PC-3 (cell line): ENCODE measurements at places on chromosomes 3 and 15. TPM values are rescaled to one million over a fixed set of nuclear protein-coding genes. Genes with fewer than 3 reads are reported as not detected.

DNA sequence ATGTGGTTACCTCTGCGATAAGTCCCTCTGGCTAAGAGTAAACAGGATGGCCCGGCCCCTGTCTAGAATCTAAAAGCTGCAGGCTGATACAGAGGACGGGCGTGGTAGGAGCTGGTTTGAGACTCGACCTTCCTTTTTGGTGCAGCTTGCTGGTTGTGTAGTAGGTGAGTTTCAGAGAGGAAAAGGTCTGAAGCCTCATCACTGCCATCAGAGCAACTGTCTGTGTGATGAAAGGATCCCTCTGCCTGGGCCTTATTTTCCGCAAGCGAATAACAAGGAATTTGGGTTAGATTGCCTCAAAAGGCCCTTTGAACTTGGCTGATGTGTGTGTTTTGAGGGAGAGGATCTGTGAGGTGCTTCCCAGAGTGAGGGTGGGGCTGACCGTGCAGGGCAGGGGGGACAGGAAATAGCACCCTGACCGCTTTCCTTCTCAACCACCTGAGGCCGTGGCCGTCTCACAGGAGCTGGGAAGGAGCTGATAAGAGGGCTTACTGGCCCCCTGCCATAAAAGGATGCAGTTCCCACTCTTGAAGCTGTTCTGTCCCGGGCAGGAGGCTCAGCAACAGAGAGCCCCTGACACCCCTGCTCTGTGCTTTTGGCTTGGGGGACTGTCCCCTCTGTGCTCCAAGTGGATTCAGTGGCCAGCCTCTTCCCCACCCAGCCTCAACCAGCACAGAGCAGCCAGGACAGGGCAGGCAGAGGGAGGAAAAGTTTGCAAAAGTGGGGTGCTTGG, 45.6 kb upstream of the TFRC start:
- no peak for DNase-seq
- H3K27me3 ChIP-seq: no peaks in the 10 kb centered on the region
- no peaks in the 10 kb centered on the region for H3K36me3 ChIP-seq
- H3K4me3 ChIP-seq: no peak overlapping the region
- no peak overlapping the region for H3K27ac ChIP-seq

- H3K4me3 ChIP-seq: no peak overlapping the region
- DNase-seq: peak; percentile 55
- no peaks in the 10 kb centered on the region for H3K36me3 ChIP-seq
- H3K27me3 ChIP-seq: no peaks in the 10 kb centered on the region
- no peak overlapping the region for H3K27ac ChIP-seq
These were observed 291.7 kb downstream of the SUCLG2 start for GRCh38 chr3:67362686-67363085.

- no peaks in the 10 kb centered on the region for H3K36me3 ChIP-seq
- peak overlapping the region; percentile 6; the same call in 1 of the 2 replicates for H3K4me3 ChIP-seq
- no peaks in the 10 kb centered on the region for H3K27me3 ChIP-seq
- peaks cover 32% of the 10 kb centered on the region for H3K4me1 ChIP-seq
These were observed 59.2 kb upstream of the IL12A start for GRCh38 chr3:159929171-159930141.

DNA sequence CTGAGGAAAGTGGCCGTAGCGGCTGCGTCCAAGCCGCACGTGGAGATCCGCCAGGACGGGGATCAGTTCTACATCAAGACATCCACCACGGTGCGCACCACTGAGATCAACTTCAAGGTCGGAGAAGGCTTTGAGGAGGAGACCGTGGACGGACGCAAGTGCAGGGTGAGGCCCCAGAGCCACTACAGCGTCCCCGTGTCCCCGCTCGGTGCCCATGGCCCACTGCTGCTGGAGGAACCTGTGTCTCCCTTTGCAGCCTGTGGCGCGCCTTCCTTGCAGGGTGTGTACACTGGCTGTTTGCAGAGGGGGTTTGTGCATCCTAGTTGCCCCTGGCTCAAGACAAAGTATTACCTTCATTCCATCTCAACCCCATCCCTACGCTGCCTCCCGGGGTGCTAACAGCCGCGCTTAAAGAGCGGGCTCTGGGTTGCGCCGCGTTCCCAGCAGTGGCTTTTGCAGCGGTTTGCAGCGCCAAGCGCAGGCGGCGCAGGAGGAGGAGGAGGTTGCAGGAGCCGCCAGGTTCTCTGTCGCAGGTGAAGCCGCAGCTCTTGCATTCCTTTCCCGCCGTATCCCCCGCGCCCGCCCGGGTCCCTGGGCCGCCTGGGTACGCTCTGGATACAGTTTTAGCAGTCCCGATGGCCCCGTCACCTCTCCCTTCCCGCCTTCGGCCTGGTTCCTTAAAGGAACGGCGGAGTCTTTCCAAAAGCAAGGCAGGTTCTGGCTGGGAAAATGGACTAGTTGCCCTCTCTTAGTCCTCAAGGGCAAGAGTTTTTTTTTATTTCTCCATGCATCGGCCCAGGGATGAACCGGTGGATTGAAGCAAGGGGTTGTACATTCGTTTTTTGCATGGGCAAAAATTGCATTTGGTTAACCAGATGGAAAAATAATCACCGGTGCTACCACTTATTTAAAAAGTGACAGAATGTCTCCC, 1.2 kb downstream of the CRABP1 start:
- H3K27ac ChIP-seq: no peak overlapping the region
- H3K4me1 ChIP-seq: peaks cover 4% of the 10 kb centered on the region; the same call in 1 of the 2 replicates
- no peak for DNase-seq
- peaks cover 54% of the 10 kb centered on the region for H3K27me3 ChIP-seq
- H3K4me3 ChIP-seq: peak overlapping the region; percentile 31; the same call in 1 of the 2 replicates

GRCh38 chr3:130621824-130622223, 104.8 kb downstream of the COL6A6 start:
- H3K36me3 ChIP-seq: no peaks in the 10 kb centered on the region
- H3K4me1 ChIP-seq: no peaks in the 10 kb centered on the region
- H3K27ac ChIP-seq: no peak overlapping the region
- no peak for DNase-seq
- H3K27me3 ChIP-seq: peaks cover 35% of the 10 kb centered on the region

DNA sequence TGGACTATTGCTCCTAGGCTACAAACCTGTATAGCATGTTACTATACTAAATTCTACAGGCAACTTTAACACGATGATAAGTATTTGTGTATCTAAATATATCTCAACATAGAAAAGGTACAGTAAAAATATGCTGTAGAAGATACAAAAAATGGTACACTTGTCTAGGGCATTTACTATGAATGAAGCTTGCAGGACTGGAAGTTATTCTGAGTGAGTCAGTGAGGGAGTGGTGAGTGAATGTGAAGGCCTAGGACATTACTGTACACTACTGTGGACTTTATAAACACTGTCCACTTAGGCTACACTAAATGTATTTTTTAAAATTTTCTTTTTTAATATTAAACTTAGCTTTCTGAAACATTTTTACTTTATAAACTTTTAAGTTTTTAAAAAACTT, 140.5 kb upstream of the SGO1 start:
- H3K4me1 ChIP-seq: no peaks in the 10 kb centered on the region
- peak; percentile 20 for DNase-seq
- no peak overlapping the region for H3K4me3 ChIP-seq
- no peaks in the 10 kb centered on the region; the same call in 1 of the 2 replicates for H3K27me3 ChIP-seq

GRCh38 chr3:169379496-169380090, 283.9 kb downstream of the MECOM start:
- no peak overlapping the region for H3K4me3 ChIP-seq
- no peak for DNase-seq
- H3K36me3 ChIP-seq: no peaks in the 10 kb centered on the region
- H3K27me3 ChIP-seq: no peaks in the 10 kb centered on the region
- no peaks in the 10 kb centered on the region for H3K4me1 ChIP-seq

- no peaks in the 10 kb centered on the region for H3K4me1 ChIP-seq
- no peak overlapping the region for H3K4me3 ChIP-seq
These were observed 81.9 kb upstream of the TGFBR2 start for GRCh38 chr3:30524357-30525040.

DNA sequence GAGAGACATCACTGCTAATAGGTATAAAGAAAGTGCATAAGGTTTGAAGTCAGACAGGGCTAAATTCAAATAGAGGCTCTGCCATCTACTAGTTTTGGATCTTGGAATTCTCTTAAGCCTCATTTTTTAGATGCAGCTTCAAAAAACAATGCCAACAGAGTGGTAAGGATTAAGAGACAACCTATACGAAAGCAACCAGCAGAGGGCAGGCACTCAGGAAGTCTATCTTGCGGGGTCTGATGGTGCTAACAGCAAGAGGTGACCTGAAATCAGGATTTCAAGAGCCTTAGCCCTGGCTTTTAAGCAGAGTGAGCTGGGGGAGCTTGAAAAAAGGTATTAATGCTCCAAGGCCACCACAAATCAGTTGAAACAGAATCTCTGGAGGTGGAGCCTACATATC, 40.7 kb downstream of the LDHAL6B start:
- no peaks in the 10 kb centered on the region for H3K27me3 ChIP-seq
- H3K27ac ChIP-seq: no peak overlapping the region
- H3K4me1 ChIP-seq: 0 out of 2 replicates have a peak, but pooled peaks cover 11% of the 10 kb centered on the region
- DNase-seq: peak; percentile 72

- H3K36me3 ChIP-seq: no peaks in the 10 kb centered on the region
- H3K4me1 ChIP-seq: no peaks in the 10 kb centered on the region
These were observed 154.5 kb downstream of the ZNF621 start for GRCh38 chr3:40679290-40679689.

- no peak overlapping the region for H3K27ac ChIP-seq
- DNase-seq: no peak
- no peaks in the 10 kb centered on the region for H3K4me1 ChIP-seq
- H3K36me3 ChIP-seq: no peaks in the 10 kb centered on the region
These were observed 254.7 kb downstream of the CACNA2D3 start for GRCh38 chr3:54376939-54377578.

DNA sequence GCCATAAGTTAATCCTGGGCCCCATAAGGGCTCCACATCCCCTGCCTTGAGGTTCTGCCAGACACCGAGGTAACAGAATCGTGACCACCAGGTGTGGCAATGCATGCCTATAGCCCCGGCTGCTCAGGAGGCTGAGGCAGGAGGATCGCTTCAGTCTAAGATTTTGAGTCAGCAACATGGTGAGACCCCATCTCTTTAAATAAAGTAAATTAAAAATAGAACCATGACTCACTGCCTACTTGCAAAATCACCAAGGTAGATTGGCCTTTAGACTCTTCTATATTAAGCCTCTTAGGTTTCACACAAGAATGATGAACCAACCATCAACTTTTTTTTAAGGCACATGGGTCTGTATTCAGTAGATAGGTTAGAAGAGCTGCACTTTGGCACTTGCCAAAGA, 9.7 kb downstream of the WDR5B start:
- no peak overlapping the region for H3K27ac ChIP-seq
- H3K4me3 ChIP-seq: no peak overlapping the region
- no peaks in the 10 kb centered on the region for H3K27me3 ChIP-seq
- peaks cover 52% of the 10 kb centered on the region; the same call in 1 of the 2 replicates for H3K36me3 ChIP-seq
- no peak for DNase-seq

DNA sequence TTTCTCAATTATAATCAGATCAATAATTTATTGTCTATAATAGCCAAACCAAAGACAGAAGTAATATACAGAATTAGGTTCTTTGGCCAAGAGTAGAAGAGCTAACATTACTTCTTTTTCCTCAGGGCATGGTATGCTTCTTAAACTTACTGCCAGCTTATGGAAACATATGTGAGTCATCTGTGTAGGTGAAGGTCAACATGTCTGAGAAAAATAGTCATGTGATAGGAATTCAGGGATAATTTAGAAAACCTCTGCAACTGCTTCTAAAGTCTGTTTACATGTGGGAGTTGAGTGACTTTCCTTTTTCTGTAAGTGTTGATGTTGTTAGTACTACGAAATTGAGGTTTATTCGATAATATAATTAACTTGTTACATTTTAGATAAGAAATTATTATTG, 19.2 kb upstream of the MAP6D1 start:
- no peaks in the 10 kb centered on the region for H3K27me3 ChIP-seq
- H3K4me3 ChIP-seq: no peak overlapping the region
- H3K36me3 ChIP-seq: peaks cover 20% of the 10 kb centered on the region
- H3K4me1 ChIP-seq: peaks cover 22% of the 10 kb centered on the region

GRCh38 chr3:60102154-60102553, 1052.3 kb upstream of the CFAP20DC start:
- H3K4me1 ChIP-seq: no peaks in the 10 kb centered on the region
- no peak overlapping the region for H3K27ac ChIP-seq
- no peaks in the 10 kb centered on the region for H3K36me3 ChIP-seq
- peaks cover 24% of the 10 kb centered on the region; the same call in 1 of the 2 replicates for H3K27me3 ChIP-seq
- DNase-seq: no peak
- H3K4me3 ChIP-seq: no peak overlapping the region

DNA sequence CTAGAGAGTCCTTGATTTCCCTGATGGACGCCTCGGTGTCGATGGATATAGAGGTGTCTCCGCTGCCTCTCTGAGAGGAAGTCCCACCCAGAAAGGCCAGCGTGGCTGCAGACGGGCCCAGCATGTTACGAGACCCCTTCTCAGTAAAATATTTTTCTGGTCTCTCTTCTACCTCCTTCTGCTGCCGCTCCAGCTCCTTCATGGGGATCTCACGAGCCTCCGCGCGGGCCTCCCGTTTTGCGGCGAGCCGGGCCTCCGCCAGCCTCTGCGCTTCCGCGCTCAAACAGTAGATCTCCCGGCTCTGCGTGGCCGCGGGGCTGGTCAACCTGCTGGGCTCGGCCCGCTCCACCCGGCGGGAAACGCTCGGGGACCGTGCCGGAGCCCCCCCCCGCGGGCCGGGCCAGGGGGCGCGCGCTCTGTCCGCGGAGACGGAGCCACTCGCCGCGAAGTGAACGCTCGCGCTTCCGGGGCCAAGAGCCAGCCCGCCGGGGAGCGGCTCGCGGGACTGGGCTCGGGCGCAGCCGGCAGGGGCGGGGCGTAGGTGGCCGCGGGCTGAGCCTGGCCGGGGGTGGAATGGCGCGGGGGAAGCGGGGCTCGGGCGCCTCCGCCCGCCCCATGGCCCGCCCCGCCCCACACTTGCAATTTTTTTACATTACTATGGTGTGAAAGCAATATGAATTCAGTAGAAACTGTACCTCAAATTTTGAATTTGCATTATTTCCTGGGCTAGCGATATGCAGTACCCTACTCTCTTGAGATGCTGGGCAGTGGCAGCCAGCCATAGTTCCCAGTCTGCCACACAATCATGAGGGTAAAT, 10.2 kb upstream of the KCNMB3 start:
- peaks cover 11% of the 10 kb centered on the region for H3K4me1 ChIP-seq
- no peaks in the 10 kb centered on the region for H3K27me3 ChIP-seq
- DNase-seq: peak; percentile 77
- no peaks in the 10 kb centered on the region for H3K36me3 ChIP-seq

- H3K4me1 ChIP-seq: no peaks in the 10 kb centered on the region
- DNase-seq: no peak
- no peak overlapping the region for H3K27ac ChIP-seq
These were observed 5.5 kb upstream of the PLXND1 start for GRCh38 chr3:129611812-129612533.

PRR20G gene
- total RNA-seq: not detected in 2 replicates

NR2F2 gene
- total RNA-seq: 19.0 and 19.6 TPM in 2 replicates

TMEM40 gene
- 7.5 and 10.4 TPM in 2 replicates for total RNA-seq

TRPM1 gene
- total RNA-seq: not detected in 2 replicates

FAM81A gene
- 2.5 and 8.1 TPM in 2 replicates for total RNA-seq

GABRR3 gene
- total RNA-seq: not detected in 2 replicates

VGLL3 gene
- 1.3 and 1.8 TPM in 2 replicates for total RNA-seq

C3orf52 gene
- total RNA-seq: 14.8 and 16.7 TPM in 2 replicates

CHRNA5 gene
- 8.4 and 11.0 TPM in 2 replicates for total RNA-seq

DPPA2 gene
- total RNA-seq: not detected in 2 replicates
